ENCODE measurements at places on chromosomes 3 and 15. TPM values are rescaled to one million over a fixed set of nuclear protein-coding genes. Genes with fewer than 3 reads are reported as not detected.

GRCh38 chr3:14658978-14659377, 7.4 kb downstream of the CCDC174 start:
- DNase-seq = no peak

GRCh38 chr3:69149586-69149985, 27.2 kb upstream of the LMOD3 start:
- no peak for DNase-seq

The ZPLD1 gene
- total RNA-seq = 0.36 TPM

DNA sequence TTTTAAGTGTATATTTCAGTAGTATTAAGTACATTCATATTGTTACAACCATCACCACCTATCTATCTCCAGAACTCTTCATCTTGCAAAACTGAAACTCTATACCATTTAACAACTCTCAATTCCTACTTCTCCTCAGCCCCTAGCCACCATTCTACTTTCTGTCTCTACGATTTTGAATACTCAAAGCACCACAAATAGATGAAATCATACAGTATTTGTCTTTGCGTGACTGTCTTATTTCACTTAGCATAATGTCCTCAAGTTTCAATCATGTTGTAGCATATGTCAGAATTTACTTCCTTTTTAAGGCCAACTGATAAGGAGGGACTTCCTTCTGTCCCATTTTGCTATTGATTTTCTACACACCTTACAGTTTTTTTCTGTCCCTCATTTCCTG, 593.3 kb downstream of the FHIT start:
- DNase-seq = no peak
